C1 segment of cervical spinal cord (tissue), 14 donors: ENCODE measurements at places on chromosomes 5 and 9.
A peak's percentile ranks its signal among the peaks of the same experiment; 100 is the strongest.

DNA sequence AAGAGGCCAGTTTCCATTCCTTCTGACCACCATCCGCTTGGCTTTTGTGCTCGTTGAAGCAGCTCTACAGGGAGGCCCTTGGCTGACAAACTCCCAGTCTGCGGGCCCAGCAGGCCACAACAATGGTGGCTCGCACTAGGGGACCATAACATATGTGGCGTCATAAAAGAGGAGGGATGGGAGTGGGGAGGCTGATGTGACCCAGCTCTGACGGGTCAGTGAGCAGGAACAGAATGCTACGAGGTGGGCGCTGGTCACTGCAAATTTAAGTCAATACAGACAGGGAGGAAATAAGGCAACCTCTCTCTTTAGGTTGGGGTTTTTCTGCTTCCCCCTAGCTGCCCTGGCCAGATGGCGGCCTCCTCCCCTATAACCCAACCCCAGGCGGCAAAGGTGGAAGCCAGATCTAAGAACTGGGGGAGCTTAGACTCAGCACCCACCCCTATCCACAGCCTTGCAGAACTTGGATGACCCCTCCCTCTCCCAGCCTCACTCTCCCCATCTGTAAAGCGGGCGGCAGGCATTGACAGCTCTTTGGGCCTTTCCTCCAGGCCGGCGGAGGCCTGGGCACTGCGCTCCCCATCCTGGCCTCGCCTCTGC is 778 bp downstream of the FRRS1L start:
- DNase-seq = peak; percentile 61

DNA sequence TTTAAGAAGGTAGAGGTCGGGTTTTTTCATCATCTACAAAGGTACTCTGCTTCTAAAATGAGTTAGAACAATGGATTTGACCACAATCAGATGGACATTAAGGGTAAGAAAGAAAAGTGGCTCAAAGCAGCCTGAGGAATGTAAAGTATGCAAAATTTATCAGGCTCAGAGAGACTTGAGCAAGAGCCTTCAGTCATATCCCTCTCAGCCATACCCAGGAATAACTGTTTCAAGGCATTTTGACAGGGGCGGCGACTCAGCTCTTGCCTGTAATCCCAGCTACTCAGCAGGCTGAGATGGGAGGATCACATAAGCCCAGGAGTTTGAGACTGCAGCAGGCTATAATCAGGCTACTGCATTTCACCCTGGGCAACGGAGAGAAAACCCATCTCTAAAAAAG is 38.8 kb upstream of the ANXA2R start:
- no peak for DNase-seq

- no peak for DNase-seq
These were observed 195.6 kb downstream of the SPOCK1 start for GRCh38 chr5:137303509-137303908.

GRCh38 chr9:6408320-6408719 is 4.7 kb upstream of the UHRF2 start:
- DNase-seq = no peak

DNA sequence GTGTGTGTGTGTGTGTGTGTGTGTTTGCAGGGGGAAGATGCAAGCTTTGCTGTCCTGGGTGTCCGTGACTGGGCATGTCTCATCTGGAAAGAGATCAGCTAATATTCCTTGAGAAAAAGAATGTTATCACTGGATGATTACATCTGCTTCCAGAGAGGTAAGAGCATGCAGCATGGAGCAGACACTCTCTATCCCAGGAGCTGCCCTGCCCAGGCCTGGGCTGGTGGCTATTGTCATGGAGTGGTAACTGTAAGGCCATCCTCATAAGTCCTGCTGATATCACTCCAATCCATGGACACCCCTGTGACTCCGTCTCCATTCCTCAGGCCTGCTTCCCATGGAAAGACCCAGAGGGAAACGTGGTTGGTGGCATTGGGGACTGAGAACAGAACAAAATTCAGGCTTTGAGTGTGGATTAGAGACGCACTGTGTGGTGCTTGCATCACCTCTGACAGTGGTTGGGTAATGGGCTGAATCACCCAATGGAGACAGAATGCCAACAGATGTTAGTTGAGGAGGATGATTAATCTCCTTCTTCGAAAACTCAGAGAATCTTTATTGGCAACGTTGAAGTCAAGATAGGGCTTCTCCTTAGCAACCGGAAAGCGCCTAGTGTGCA is 52.0 kb upstream of the KCNIP1 start:
- DNase-seq = no peak

DNA sequence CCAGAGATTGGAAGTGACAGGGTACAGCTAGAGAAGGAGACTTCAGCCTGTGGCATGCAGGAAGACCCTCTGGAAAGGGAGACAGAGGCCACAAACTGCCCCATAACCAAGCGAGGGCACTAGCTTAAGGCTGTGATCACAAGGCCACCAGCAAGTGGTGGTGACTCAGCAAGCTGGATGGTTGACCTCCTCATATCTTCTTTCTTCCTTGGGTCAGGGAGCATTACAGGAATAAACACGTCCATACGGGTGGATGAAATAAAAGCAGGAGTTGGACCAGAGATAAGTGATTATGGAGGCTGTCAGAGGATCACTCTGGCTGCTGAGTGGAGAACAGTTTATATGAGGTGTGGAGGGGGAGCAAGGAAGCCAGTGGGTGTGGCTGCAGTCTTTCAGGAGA is 234.6 kb upstream of the TAS2R1 start:
- no peak for DNase-seq

DNA sequence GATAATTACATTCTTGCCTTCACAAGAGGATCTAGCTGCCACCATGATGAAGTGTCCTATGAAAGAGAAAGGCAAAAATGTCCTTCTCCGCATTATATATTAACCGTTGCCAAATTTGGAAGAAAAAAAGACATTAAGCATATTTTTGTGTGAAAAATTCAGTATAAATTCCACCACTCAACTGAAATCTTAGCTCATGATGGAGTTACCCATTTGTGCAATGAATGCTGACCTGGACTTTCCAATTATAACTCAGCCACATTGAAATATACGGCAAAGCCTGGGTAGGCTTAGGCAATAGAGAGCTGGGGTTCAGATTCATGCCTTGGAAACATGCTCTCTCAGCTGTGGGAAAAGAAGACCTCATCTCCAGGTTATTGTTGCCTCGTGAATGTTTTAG is 71.3 kb upstream of the VCAN start:
- DNase-seq = no peak

DNA sequence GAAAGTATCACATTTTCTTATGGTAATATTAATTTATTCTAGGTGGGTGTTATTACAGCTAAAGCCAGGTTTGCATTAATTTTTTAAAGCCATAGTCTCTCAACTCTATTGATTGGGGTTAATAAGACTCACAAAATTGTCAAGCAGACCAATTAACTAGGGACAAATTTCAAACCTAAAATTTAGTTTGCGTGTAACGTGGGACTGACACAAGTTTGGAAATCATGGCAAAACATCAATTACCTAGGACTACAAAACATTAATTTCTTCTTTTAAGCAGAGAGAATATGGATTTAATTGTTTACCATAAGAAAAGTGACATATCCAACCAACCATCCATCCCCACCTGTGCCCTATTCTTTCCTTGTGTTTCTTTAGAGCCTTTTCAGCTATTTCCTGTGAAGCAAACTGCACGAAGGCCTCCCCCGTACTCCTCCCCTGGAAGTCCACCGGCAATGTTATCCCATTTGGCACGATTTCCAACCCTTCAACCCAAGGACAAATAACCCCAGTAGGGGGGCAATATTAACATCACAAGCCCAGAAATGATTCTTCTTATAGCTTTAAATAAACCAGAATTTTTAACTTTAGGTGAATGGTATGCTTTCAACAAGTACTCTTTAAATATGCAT is 4.4 kb downstream of the HNRNPH1 start:
- DNase-seq = no peak

DNA sequence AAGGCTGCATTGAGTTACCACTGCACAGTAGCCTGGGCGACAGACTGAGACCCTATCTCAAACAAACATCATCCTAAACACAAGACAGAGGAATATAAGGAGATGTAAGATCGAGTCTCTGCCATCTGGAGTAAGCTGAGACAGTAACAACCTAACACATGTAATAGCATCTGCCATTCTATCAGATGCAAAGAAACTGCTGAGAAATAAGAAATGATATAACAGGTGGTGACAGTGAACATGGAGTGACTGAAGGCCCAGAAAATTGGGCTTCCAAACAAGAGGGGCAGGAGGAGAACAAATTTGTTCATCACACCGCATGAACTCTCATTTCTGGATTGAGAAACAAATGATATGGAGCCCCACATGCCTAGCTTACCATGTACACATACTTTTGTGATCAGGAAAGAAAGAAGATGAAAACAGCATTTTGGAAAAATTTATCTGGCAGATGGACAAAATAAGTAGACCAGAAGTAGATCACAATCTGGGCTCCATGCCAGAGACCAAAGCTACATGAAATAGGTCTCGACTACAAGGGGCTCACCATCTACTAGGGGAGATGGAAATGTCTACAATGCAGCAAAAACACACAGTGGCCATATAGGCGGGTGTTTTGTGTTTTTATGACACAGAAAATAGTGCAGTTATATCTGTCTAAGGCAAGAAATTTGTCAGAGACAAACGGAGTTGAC is 45.5 kb downstream of the ECPAS start:
- no peak for DNase-seq

DNA sequence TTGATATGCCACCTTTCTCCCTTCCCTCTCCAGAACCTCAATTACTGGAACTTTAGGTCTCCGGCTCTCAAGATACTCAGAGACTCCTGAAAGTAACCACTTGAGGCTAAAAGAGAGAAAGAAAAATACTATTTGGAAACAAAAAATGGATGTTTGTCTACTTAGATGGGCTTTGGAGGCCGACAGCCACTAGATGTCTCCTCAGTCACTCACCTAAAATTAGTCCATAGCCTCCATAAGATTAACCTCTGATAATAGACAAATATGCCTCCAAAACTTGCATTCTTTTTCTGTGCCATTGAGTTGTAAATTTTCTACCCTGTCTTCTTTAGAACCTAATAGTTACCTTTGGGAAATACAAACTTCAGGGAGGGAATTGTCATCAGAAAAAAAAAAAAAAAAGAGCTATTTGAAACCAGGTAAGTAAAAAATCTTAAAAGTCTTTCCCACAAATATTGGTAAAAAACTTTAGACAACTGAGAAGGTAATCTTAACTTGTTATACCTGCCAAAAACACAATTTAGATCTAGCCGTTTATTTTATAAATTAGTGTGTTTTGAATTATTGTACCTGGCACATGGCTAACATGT is 11.2 kb upstream of the PCDH1 start:
- DNase-seq = no peak

DNA sequence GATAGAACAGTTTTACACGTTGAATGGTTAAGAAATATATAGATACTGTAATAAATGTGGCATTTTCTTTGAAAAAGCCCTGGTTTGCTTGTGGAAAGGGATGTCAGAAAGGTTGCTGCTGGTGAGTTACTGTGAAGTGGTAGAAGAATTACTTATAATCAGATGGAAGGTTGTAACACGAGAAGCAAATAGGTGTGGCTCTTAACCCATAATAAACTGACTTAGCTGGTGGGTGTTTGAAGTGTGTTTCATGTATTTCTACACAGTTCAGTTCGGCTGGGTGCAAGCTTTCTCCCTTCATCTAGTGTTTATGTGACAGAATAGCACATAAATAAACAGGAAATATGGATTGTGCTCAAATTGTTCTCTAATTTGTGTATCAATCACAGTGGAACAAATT is 5.5 kb downstream of the CNOT6 start:
- no peak for DNase-seq

GRCh38 chr5:141945511-141946051 is 12.4 kb downstream of the PCDH12 start:
- no peak for DNase-seq

DNA sequence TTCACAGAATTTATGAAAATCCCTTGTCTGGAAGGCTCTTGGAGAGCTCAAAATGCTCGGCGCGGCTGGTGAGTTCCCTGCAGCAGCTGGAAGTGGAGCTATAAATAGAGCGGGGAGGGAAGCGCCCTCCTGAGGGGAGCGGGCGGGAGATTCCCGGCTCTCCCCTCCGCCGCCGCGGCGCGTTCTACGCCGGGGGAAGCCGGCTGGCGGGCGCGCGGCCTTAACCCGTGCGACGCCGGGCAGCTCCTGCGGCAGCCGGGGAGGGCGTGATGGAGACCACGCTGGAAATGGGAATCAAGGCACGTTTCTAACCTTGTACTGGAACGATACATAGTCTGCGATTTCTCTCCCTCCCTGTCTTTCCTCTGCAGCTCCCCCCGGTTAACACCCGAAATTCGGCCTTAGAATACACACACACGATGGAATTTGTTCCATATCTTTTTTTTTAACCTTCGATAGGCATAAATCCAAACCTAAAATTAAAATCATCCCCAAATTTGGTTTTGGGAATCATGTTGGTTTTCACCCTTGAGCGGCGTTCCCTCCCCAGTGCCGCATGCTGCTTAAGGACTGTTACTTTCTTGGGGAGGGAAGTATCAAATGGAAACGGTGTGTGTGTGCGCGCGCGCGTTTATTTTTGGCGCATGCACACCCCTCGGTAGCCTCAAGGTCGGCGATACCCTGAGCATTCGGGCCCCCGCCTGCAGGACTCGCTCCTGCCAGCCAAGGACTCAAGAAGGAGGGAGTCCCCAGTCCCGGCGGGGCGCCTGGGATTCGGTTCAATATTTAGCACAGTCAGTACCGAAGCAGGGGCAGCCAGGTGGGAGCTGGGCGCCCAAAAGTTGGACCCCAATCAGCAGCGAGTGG is 306.3 kb upstream of the KCNN2 start:
- no peak for DNase-seq

DNA sequence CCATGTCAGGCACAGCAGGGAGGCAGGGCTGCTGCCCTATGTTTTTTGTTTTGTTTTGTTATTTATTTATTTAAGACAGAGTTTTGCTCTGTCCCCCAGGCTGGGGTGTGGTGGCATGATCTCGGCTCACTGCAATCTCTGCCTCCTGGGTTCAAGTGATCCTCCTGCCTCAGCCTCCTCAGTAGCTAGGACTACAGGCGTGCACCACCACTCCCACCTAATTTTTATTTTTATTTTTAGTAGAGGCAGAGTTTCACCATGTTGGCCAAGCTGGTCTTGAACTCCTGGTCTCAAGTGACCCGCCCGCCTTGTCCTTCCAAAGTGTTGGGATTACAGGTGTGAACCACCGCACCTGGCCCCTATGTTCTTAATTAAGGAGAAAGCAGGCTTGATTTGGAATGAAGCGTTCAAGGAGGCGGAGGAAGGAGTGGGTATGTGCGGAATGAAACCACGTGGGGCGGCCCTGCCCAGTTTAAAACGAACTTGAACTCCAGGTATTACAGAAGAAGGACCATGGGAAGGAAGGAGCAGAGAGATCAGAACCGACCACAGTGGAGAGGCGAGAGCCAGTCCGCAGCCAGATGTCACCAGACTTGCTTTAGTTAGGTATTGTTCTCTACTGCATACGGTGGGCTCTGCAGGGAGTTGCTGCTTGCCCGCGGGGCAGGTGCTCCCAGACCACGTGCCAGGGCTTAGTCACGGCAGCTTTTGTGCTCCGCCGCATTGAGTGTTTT is 34.9 kb upstream of the EPB41L4B start:
- DNase-seq = no peak

- DNase-seq = no peak
These were observed 131.7 kb upstream of the GPR151 start for GRCh38 chr5:146647656-146648199.

- DNase-seq = no peak
These were observed 18.7 kb upstream of the COL5A1 start for GRCh38 chr9:134622896-134623257.

- DNase-seq = no peak
These were observed 191.4 kb downstream of the SEMA5A start for GRCh38 chr5:9354336-9355081.

- no peak for DNase-seq
These were observed 550.0 kb downstream of the PTPRD start for GRCh38 chr9:10062629-10063395.
